ENCODE measurements at places on chromosomes 7 and 10.

- DNase-seq = no peak
These were observed 96.9 kb downstream of the CD36 start for GRCh38 chr7:80735330-80735729.

GRCh38 chr7:44750921-44751571 is 2.4 kb downstream of the ZMIZ2 start:
- peak; percentile 37 for DNase-seq

- no peak for DNase-seq
These were observed 1.5 kb downstream of the IL6 start for GRCh38 chr7:22728401-22729029.

DNA sequence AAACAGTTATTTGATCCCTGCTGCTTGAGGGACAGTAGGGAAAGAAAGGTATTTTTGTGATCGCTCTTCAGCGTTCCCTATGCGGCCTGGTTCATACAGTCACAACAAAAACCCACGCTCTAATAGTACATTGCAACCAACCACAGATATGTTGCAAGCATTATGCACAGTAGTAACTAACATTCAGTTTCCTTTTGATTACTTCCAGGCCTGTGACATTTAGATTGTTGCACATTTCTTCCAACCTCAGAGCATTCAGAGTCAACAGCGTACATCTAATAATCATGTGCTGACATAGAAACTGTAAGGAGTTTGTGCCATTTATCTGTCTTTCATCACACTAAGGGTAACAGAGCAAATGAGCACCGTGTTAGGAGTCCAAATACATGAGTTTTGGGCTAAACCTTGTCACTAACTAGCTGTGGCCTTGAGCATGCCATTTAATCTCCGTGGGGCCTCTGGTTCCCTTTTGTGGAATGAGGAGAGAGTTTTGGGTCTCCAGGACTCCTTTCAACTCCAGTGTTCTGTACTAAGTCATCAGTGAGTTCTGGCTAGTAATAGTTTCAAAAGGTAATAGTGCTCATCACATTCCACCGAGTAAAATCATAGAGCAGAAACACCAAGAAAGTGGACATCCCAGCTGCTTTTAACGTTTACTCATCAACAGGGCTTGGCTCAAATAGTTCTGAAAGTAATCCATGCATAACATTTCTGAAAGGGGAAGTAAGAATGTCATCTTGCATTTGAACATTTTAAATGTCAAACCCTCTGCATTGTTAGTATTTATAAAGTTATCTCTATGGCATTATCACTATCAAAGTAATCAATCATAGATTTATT is 99.0 kb upstream of the FZD1 start:
- DNase-seq = no peak

DNA sequence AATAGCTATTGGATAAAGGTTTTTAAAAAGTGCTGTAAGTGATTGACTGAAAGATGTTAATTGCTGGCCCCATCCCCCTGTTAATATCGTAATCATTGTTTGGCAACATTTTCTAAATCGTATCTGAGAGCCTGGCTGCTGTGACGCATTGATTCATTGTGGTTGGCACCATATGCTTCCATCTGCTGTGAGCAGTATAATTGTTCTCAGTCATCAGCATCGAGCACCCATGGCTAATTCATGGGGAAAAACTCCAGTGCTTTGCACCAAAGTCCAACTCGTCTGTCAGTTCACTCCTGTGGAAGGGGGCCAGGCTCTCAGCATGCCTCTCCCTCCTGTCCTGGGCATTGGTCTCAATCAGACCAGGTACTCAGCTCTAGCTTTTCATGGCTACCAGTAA is 205.2 kb downstream of the STK31 start:
- no peak for DNase-seq

- no peak for DNase-seq
These were observed 54.1 kb downstream of the DENND2A start for GRCh38 chr7:140586516-140586915.

DNA sequence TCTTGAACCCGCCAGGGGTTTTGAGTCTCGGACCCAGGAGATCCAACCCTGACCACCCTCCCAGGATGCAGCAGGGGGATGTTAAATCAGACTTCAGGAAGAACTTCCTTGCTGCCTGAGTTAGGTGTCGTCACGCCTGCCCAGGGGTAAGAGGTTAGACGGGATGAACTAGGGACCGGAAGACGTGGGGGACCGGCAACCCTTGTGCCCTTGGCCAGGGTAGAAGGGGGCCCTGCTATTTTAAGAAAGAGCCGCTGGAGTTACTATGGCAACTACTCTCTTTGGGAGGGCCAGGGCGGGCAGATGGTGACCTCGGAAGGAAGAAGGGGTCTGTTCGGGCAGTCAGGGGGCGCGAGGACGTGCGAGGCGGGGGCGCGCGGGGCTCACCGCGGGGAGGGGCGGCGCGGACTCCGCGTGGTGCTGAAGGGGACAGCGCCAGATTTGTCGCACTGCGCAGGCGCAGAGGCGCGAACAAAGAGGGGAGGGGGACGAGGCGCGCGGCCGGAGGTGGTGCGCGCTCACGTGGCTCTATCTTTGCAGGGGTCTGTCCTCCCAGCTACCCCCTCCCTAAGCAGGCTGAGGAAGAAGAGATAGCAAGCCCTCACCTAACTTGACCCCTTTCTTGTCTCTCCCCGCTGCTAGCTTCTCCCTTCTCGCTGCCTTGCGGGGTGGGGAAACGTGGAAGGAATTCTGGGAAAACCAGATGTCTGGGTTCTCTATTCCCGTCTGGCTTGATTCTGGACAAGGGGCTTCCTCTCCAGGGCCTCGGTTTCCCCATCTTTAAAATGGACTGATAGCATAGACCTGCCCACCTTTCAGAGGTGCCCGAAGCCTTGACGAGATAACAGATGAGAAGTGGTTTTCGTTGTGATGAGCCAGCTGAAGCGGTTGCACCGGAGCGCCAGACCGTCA is 940 bp upstream of the PSD start:
- DNase-seq = peak; percentile 53

- DNase-seq = no peak
These were observed 80.1 kb downstream of the GRID1 start for GRCh38 chr10:86286236-86287109.

GRCh38 chr10:18238870-18239485 is 98.8 kb downstream of the CACNB2 start:
- DNase-seq = no peak

DNA sequence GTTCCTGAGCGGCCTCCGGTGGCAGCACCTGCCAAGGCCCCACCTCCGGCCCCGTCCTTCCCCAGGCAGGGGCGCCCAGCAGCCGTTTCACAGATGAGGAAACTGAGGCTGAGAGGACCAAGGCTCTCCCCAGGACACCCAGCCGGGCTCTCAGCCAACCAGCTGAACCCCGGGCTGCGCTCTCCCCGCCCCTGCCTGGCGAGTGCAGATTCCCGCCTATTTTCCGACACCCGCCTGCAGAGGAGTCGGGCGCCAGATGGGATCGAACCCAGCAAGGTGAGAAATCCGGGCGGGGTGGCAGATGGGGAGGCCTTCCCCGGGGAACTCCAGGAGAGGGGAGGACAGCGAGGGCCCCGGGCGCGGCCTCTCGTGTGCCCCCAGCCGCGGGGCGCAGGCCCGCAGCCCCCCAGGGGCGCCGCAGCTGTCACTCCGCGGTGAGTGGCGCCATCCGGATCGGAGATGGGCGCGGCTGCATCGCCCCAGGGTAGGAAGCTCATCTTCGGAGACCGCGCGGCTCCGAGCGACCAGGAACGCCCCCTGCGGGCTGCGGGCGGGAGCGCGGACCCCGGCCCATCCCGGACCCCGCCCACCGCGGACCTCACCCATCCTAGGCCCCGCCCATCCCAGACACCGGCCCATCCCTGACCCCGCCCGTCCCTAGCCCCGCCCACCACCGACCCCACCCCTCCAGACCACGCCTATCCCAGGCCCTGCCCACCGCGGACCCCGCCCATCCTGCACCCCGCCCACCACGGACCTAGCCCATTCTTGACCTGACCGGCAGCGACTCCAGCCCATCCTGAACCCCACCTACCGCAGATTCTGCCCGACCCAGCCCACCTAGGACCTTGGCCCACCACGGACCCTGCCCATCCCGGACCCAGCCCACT is 90.3 kb downstream of the MICALL2 start:
- no peak for DNase-seq

GRCh38 chr7:120865191-120865981 is 7.4 kb upstream of the TSPAN12 start:
- no peak for DNase-seq

DNA sequence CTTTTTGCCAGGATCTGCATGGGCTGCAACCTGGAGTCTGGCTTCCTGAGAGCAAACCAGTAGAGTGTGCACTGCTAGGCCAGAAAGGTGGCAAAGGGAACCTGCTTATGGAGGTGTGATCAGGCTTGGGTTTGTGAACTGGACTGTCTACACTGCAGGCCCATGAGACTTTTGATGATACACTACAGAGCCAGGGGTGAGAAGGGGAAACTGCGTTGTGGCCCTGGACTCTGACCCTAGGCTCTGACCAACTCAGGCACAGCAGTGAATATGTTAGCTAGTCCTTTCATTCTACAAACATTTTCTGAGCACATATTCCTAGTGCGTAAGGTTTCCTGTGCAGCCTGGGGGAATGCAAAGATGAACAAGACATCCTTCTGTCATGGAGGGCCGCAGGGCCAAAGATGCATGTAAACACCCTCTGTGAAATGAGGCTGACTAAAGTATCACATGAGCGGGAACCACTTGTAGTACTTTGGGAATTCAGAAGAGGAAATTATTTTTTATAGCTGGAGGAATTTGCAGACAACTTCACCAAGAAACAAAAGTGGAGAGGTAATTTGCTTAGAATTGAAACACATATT is 63.8 kb upstream of the HPS1 start:
- DNase-seq = no peak

- DNase-seq = no peak
These were observed 58.9 kb upstream of the OPN4 start for GRCh38 chr10:86595496-86595895.

DNA sequence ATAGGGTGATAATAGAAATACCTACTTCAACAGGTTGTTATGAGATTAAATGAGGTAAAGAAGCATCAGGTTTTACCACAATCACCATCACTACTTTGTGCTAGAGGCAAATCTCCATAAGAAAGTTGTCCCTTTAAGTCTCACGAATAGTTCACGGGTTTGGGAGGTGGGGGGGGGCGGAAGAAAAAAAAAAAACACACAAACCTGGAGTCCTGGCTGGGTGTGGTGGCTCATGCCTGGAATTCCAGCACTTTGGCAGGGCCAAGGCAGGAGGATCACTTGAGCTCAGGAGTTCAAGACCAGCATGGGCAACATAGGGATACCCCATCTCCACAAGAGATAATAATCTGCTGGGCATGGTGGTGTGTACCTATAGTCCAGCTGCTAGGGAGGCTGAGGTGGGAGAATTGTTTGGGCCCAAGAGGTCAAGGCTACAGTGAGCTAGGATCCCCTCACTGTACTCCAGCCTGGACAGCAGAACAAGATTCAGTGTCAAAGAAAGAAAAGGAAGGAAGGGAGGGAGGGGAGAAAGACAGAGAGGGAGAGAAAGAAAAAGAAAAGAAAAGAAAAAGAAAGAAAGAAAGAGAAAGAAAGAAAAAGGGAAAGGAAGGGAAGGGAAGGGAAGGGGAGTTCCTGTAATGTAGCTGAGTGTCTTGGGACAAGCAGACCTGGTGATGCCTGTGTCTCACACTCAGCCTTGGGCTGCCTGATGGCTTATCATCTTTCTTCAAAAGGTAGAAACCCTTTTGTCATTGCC is 231.4 kb downstream of the CREB5 start:
- no peak for DNase-seq

GRCh38 chr10:33087922-33088321 is 129.9 kb upstream of the ITGB1 start:
- DNase-seq = no peak

Data from activated T-cell treated with anti-CD3 and anti-CD28 coated beads for 4 hours (primary cell).